Fibroblast of gingiva (primary cell): ENCODE measurements at places on chromosomes 7 and 10.

GRCh38 chr10:88116481-88116880, 253.1 kb downstream of the PTEN start:
- no peak for DNase-seq

DNA sequence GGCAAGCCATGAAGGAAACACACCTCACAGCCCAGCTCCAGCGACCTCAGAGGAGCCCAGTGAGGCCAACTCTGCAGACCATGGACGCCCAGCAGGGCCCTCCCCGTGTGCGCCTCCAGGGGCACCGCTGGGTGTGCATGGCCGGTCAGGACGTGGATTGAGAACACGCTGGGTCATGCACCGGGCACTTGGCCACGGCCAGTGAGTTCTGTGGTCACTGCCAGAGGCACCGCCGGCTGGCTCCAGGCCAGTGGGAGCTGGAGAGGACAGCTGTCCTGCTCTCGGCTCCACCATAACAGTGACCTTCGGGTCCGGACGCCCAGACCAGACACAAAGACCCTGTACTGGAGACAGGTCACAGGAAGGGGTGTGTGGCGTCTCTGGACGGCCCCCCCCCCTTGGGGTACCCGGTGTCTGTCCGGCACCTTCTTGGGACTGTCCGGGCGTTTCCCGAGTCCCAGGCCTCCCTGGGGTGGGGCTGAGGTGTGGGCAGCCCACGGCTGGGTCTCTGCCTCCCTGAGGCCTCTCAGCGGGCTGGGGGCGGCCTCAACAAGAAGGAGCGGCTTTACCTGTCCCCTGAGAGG, 50.4 kb upstream of the NKX6-2 start:
- DNase-seq, result no peak

- DNase-seq, result peak; percentile 89
Observed at GRCh38 chr7:20403331-20403730, 72.6 kb downstream of the ITGB8 start.

DNA sequence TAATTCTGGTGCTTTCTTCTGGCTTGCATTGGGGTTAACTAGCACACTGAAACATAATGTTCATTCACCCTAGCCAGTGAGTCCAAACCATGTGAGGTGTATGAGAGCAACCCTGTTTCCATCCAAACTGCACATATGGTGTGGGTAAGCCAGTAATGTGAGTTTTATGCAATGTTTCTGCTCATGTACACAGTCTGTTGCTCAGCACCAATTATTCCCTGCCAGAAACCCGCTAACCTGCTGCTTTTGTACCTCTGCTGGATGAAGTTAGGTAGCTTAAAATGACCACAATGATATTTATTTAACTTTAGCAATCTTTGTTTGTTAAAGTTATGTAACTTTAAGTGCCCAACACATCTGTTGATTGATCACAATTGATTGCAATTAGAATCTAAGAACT, 93.7 kb upstream of the RPA3 start:
- DNase-seq, result peak; percentile 14

DNA sequence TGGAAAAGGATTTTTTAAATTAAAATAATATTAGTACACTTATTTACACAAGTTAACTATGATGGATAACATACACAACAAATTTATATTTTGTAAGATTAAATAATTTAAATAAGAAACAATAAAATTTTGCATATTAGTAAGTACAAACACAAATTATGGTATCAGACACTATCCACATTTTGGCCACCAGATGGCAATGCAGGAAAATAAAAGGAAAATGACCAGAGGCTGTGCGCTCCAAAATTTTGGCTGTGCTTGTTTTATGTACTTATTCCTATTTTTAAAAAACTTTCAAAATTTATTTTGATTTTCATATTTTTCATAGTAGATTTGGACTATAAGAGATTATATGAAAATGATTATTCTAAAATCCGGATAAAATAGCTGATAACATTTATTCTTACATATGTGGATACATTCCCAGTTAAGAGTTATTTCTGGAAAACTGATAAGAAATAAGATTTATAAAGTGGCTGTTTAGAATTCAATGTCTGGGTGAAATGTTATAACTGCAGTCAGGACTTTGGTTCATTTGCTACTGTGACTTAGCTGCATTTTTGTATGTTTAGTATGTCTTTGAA, 274.7 kb upstream of the HGF start:
- peak; percentile 50 for DNase-seq
